ENCODE measurements at places on chromosomes 6 and 20. TPM values are rescaled to one million over a fixed set of nuclear protein-coding genes. Genes with fewer than 3 reads are reported as not detected.

The CD109 gene
- 0.43 TPM for total RNA-seq

GRCh38 chr20:63309261-63310071, 16.5 kb downstream of the COL20A1 start:
- DNase-seq = no peak

DNA sequence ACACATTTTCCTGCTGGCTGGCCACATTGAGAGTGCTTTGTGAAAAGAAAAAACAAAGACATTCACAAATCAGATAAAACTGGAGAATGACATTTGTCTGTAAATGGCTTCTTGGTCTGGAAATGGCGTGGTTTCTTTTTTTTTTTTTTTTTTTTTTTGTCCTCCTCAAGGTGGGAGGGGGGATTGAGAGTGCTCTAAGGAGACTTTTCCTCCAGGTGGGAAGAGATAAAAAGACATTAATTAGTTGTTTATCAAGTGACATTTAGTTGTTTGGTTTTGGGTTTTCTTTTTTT, 40.4 kb downstream of the GNAS start:
- DNase-seq = no peak

- DNase-seq = no peak
These were observed 87.9 kb upstream of the NKX2-2 start for GRCh38 chr20:21601799-21602198.

DNA sequence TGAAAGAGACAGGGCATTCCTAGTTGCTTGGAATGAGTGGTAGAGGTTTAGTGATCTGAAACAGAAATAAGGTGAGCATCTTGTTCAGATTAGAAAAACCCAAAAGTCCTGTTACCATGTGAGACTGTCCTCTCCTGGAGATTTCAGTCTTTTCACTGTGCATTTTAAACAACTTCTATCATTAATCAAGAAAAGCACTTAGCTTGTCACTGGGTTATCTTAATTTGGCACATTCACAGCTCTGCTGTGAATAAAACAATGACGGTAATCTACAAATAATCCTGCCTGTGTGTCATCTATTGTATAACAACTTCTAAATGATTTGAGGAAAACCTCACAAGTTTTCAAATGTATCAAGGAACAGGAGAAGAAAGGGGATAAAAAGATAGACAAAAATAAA, 9.5 kb upstream of the SMIM8 start:
- DNase-seq = no peak

The SYCP2L gene
- total RNA-seq = not detected

DNA sequence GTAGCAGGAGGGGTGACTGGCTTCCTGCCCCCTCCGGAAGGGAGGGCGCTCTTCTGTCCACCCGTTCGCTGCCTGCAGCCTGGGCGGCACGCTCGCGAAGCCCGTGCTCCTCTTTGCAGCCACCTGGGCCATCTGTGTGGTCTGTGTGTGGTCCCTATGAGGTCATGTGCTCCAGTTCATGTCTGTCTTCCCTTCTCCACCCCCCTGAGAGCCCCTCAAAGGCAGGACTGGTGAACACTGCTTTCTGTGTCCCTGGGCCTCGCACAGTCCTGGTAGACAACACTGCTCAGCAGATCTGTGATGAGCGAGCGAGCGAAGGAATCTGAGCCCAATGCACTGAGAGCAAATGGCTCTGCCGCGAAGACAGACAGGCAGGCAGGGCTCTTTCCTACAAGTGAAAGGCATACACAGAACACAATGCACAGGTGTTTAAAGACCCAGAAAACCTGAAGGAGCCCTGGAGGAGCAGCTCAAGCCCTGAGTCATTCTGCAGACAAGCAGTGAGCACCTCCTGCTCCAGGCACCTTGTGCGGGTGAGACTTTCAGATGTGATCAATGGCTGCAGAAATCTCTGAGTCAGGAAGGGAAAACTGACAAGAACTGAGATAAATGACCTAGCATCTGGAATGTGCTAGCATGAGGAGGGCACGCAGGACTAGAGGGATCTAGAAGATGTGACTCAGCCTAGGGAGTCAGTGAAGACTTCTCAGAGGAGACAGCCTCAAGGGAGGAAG, 27.1 kb downstream of the PPP1R3G start:
- DNase-seq = no peak

- DNase-seq = no peak
These were observed 101.2 kb downstream of the ERMARD start for GRCh38 chr6:169852504-169853195.

Data from natural killer cell treated with Interleukin-12 subunit alpha and Interleukin-12 subunit beta and Interleukin-15 and Interleukin-18, amount 100 ng/mL, for 72 hours (primary cell).